Activated T-helper 17 cell treated with anti-CD3 and anti-CD28 coated beads, Interleukin-2, amount 50 U/mL, for 72 hours (primary cell): ENCODE measurements at places on chromosomes 6 and 20.

DNA sequence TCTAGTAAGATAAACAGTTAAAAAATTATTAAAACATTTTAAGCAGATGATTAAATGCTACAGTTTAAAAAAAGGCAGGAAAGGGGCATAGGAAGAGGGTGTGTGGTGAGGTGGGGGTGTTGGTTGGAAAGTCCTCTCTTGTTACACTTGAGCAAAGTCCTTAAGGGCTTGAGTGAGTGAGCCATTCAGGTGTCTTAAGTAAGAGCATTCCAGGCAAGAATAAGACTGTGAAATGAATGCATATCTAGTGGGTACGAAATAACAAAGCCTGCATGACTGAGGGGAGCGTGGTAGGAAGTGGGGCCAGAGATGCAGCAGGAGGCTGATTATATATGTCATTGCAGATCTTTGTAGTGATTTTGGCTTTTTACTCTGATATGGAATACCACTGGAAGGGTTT, 5.1 kb downstream of the CDKAL1 start:
- ATAC-seq: no peak

DNA sequence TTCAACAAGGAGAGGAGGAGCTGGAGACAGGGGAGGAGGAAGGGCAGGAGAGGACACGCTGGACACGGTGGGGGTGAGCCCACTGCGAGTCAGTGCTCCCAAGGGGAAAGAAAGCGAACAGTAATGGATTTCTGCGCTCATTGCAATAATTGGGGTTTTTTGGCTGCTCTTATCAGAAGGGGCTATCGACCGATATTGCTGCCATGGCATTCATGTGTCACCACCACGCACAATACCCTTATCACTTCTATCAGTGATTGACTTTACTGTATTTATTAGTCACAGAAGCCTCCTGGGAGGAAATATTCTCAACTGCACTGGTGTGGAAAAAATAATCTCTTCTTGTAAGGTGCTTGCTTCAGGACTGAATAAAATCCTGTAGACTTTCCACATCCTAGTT, 55.8 kb downstream of the CEP43 start:
- ATAC-seq: peak; percentile 31

- ATAC-seq: no peak
Measured at GRCh38 chr20:9588706-9589105, 74.3 kb downstream of the LAMP5 start.

GRCh38 chr6:166614589-166614988, 12.5 kb downstream of the RPS6KA2 start:
- ATAC-seq: no peak

DNA sequence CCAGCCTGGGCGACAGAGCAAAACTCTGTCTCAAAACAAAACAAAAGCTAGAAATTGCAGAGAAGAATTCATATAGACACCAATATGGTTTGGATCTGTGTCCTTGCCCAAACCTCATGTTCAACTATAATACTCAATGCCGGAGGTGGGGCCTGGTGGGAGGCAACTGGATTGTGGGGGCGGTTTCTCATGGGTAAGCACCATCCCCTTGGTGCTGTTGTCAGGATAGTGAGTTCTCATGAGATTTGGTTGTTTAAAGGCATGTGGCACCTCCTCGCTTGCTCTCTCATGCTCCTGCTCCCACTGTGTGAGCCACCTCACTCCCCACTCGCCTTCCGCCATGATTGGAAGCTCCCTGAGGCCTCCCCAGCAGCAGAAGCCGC, 15.2 kb downstream of the NINL start:
- ATAC-seq: no peak

GRCh38 chr20:58005581-58006345, 222.7 kb downstream of the ANKRD60 start:
- no peak for ATAC-seq

GRCh38 chr6:11770546-11771466, 7.8 kb downstream of the ADTRP start:
- ATAC-seq: no peak

DNA sequence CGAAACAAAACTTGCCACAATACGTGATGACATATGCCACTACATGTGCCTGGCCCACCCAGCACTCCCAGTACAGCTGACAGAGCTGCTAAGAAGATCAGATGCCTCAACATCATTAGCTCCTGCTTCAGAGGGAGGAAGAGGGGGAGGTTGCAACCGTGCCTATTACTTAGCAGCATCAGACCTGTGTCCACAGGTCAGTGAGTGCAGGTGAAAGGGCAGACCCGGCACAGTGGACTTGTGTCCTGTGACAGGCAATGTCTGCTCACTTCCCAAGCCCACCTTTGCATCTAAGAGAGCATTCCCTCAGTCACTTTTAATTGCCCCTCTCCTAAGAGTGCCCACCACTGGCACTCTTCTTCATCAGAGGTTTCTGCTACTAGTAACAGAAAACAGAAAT, 9.4 kb upstream of the COL12A1 start:
- ATAC-seq: no peak

- no peak for ATAC-seq
Measured at GRCh38 chr20:46126440-46127056, 8.4 kb downstream of the CD40 start.

DNA sequence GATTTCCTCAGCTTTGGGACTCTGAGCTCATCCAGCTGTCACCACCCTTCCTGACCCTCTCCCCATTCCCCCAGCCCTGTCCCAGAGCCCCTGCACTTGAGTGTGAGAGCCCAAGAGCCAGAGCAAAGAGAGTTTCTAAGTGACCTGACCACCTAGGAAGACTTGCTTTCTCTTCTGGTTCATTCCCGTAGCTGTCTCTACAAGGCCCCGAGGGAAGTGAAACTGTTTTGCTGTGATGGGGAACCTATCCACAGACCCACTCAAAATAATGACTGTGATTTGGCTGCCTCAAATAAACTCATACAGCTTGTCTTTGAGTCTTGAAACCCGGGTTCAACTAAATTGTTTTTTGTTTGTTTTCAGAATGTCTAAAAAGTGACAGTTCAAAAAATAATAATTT, 74.6 kb upstream of the XRN2 start:
- no peak for ATAC-seq

GRCh38 chr20:64237316-64237715, 18.2 kb upstream of the PCMTD2 start:
- ATAC-seq: no peak

GRCh38 chr20:60132162-60132826, 174.1 kb downstream of the CDH26 start:
- no peak for ATAC-seq

- ATAC-seq: no peak
Measured at GRCh38 chr6:120614723-120615122, 719.6 kb downstream of the TBC1D32 start.

- ATAC-seq: no peak
Measured at GRCh38 chr20:10806539-10806938, 132.7 kb upstream of the JAG1 start.

DNA sequence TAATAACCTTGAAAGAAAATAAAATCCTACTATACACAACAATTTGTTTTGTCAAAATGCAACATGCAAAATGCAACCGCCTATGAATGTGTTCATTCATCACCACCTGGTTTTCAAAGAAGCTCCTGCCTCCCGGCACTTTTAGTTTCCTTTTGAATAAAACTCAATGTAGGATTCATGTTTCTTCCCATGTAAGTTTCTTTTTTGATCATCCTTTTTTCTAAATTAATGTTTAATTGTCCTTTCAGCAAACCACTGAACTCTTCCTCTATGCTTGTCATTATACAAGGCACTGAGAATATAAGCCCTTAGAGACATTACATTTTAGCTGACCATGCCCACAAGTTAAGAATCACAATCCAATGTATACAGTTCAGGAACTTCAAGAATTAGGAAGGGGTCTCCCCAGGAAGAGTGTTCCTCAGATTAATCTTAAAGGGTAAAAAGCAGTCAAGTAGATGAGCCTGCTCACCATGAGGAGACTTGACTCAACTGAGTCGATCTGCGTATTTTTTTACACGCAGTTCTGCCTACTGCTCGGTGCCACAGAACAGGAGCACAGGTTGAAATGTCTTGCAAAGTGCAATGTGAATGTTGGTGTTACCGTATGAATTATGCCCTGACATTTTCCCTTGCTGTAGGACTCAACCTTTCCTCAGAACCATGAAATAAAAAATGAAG, 7.2 kb upstream of the THEMIS start:
- peak; percentile 86 for ATAC-seq

DNA sequence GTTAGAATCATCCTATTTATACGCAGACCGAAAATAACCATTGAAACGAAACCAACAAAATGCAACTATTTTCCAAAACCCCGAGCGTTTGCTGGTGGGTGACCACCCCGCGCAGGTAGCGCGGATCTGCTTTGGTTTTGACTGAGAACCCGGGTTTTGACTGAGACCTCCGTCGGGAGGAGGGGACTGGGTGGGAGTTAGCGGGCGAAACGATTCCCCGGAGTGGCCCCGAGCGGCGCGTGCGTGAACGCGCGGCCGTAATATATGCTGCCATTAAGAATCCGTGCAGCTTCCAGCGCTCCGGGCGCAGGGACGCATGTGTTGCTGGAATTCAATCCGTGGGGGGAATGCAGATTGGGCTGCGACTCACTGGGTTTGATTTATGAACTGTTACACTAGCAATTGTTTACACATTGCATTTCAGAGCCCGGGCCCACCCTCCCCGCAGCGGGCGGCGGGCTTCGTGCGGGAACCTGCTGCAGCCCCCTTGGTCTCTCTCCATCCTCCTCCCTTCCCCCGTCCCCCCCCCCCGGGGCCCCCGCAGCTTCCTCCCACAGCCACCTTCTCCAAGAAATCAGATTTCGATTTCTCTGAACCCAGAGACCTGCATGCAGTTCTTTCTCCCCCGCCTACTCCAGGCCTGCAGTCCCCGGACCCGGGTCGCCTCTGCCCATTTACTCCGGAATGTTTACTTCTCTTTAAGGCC, 9.9 kb downstream of the NRN1 start:
- ATAC-seq: peak; percentile 18

DNA sequence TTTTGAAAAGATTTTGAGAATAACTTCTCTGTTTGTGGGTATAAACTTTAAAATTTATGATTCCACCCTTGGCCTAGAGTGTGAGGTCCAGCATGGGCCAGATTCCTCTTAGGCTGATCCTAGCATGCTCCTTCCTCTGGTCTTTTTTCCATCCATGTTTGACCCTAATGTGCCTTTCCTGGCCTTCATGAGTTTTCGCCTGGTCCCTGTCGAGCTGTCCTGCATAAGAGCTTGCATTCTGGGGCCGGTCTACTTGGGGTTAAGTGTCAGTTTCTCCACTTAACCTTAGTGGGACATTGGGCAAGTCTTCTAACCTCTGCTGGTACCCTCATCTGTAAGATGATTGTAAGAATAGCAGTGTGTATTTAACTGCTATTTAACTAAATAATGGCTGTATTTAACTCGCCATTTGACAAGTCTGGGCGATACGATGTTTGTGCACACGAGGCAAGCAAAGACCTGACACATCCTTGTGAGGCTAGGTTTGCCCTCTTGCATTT, 40.7 kb upstream of the TAGAP start:
- ATAC-seq: no peak

GRCh38 chr6:155235087-155235486, 28.7 kb upstream of the CLDN20 start:
- no peak for ATAC-seq

GRCh38 chr6:137913434-137913833, 46.4 kb downstream of the TNFAIP3 start:
- ATAC-seq: no peak

DNA sequence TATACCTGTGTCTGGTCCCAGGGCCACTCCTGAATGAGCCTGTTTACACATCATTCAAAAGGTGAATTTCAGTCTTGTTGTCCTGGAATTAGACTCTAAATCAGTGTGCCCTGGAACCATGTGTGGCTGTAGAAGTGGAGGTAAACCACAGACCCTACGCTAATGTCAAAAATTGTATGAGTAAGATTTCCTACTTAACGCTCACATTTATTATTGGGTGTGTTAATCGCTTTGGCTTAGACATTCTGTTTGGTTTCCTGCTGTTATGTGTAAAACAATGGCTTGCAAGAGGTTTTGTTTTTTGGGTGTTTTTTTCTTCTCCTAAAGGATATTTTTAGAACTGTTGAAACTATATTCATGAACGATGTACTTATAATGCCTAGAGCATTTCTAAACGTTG, 19.3 kb downstream of the PLCB1 start:
- peak; percentile 45 for ATAC-seq

DNA sequence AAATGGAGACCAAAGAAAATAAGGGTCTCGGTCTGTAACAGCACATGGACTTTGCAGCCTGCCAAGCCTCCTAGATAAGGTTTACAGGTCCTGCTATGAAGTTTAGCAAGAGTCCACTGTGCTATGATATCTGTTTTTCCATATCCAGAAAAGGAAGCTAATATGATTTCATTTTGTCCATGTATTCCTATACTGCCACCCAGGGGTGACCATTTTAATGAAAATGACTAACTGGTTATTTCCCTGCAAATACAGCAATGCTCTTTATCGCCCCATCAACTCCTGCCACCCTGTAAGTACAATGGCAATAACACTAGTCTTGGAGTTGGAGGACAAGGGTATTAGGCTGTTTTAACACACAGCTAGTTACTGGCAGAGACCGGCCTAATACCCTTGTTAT, 115.2 kb upstream of the GLP1R start:
- peak; percentile 19 for ATAC-seq

GRCh38 chr6:38350942-38351341, 288.8 kb downstream of the BTBD9 start:
- no peak for ATAC-seq

DNA sequence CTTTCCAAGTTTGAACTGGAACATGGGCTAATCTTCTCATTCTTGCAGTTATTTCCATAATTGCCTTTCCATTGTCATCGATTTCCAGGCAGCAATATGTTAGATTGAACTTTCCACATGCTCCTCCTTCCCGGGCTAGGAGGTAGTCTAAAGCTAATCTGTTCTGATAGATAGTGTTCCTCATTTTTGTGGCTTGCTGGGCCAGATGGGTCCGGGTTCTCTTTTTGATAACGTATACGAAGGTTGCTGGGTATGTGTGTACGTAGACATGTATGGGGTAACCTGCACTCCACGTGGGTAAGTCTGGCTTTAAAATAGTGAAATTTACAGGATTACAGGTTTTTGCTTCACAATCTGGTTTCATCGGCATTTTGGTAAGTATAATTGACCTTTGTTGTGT, 14.0 kb upstream of the GMPR start:
- ATAC-seq: no peak

DNA sequence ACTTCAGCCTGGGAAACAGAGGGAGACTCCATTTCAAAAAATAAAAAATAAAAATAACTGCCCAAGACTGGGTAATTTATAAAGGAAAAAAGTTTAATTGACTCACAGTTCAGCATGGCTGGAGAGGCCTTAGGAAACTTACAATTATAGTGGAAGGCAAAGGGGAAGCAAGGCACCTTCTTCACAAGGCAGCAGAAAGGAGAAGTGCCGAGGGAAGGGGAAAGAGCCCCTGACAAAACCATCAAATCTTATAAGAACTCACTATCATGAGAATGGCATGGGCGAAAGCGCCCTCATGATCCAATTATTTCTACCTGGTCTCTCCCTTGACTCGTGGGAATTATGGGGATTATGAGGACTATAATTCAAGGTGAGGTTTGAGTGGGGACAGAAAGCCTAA, 95.5 kb upstream of the LGSN start:
- ATAC-seq: no peak

GRCh38 chr20:61524951-61525666, 273.0 kb downstream of the CDH4 start:
- ATAC-seq: no peak
